ENCODE measurements at places on chromosomes 1 and 21.

DNA sequence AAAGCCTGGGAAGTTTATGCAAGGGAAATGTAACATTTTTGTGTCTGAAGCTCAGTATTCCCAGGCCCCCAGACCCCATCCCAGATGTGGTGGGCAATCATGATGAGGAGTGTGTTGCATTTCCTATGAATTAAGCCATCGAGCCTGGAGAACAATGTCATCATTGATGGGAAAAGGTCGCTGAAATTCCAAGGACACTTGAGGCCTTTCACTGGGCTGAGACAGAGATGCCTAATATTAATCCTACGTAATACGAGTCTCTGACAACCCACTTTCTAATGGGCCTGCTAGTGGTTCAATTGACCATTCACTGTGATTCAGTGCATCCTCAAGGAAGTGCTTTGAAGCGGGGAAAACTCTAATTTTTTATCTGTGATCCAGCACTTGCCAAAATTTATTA, 291.6 kb downstream of the PLPP3 start:
- DNase-seq: no peak

DNA sequence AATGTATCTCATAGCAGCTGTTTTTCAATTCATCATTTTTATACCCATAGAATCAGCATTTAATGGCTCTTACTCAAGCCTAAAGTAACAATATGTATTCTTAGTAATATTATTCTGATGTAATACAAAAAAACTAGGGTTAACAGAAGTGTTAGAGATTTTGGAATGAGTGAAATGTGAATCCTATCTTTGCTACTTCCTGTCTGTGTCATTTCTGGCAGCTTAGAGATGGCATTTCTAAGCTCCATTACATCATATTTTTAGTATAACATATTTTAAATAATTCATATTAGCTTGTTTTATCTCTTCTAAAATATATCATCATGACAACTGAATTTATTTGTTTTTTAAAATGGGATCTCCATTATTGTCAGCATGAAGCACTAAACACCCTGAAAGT, 90.2 kb downstream of the LRRC7 start:
- no peak for DNase-seq

GRCh38 chr1:43536196-43536863, 5.6 kb downstream of the PTPRF start:
- no peak for DNase-seq

DNA sequence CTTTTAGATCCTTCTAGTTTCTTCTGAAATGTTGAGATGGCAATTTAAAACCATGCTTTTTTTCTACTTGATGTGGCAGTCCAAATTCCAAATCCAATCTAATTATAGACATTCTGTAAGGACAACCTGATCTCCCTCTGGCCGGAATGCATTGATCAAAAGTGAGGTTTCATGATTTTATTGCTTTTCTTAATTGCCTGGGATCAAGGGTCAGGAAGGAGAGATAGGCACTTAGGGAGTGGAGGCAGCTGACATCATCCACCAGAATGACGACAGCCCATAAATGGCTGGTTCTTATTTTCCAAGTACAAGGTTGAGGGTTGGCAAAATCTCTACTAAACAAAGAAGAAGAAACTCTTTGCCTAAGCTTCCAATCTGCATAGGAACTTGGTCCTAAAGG, 46.4 kb upstream of the SCCPDH start:
- no peak for DNase-seq

DNA sequence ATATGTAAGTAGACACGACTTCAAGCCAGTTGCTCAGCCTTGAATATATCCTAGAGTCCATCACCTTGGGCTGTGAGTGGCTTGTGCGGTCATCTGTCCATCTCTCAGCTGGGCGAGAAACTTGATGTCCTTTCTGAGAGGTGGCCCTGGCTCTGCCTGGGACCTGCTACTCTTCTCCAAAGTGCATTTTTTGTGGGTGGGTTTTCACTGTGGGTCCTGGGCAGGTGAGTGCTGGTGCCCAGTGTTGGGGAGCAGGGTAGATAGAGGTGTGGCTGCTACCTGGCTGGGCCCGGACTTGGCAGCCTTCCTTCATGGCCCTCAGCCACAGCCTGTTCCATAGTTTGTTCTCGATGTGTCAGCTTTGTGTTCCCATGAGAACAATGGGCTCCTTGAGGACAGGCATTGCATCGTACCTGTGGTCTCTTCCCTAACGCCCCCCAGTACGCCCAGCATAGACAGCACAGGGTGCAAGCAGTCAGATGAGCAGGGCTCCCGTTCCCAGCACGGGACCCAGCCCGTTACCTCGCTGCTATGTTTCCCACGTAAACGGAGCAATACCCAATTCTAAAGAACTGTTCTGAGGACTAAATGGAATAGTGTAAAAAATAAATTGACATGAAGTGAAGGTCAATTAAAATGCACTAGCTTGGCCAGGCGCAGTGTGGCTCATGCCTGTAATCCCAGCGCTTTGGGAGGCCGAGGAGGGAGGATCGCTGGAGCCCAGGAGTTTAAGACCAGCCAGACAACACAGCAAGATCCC, 877 bp upstream of the SLX9 start:
- no peak for DNase-seq

GRCh38 chr1:162753998-162754585, 36.4 kb upstream of the HSD17B7 start:
- no peak for DNase-seq

DNA sequence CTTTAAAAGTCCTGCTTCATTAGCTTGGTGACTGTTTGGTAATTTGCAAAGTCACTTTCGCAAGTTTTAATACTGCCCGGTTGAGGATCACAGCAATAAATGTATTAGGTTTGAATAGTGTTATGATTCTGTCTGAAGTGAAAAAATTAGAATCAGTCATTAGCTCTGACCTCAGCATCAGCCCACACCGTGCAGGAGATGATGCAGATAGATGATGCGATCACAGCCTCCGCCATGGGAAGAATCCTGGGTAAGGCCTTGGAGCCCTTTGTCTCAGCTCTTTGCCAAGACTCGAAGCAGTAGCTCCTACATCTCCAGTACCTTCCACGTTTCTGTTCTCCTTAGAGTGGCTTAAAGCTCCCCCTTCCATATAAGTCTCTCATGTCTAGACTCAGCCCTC, 366.7 kb downstream of the CAMTA1 start:
- DNase-seq: no peak

DNA sequence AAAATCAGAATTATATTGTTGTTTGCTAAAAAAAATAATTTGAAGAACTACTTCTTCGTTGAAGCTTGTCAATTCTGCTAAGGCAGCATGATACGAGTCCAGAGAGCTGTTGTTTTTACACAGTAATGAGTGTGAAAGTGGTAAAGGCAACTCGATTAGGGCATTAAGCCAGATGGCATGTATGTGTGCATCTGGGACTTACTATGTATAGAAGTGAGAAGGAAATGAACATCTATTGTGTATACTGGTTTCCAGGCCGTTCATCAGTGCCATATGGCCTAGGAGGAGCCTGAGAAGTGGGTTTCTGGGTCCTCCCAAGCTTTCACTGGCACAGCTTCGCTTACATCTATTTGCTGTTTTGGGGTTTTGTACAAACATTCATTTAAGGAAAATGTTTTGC, 5.7 kb downstream of the CTPS1 start:
- DNase-seq: no peak

DNA sequence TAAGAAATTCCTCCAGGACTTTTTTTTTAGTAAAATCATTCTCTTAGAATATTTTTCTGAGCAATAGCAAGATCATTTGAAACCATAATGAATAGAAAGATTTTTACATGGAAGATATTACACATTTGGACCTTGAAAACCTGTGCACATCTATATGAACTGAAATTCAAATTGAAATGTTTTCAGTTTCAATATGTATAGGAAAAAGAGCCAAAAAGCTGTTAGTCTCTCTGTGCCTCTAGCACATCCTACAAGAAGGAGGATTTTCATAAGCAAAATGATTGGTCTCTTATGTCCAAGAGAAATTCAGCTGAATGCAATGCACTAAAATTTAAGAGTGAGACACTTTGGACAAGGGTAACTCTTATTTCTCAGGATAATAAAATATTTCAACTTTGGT, 8.2 kb downstream of the HMCN1 start:
- no peak for DNase-seq

DNA sequence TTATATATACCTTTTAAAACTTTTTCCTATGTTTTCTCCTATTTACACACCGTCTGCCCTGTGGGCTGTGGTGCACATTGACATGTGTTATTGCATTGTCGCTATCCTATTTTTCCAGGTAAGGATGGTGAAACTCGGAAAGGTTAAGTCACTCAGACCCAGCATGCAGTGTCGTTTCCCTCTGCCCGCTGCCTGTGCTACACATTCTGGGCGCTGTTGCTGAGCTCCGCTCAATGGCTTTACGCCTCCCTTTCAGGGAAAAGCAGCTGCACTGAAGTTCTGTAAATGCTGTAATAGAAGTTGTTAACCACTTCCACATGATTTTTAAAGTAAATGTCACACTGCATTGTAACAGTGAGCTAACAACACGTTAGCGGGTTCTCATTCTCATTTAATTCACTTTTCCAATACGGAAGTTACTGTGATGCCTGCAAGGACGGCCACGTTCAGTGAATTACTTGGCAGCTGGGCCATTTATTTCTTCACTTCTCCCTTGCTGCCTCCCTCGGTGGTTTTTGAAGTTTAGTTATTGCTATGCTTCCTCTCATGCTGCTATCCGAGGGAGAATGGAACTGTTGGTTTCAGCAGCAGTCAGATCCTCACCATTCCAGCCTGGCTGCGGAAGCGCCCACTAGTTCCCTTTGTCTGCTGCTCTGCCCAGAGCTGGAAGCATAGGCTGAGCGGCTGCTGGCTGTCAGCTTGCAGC, 288.7 kb downstream of the SPATA17 start:
- no peak for DNase-seq

DNA sequence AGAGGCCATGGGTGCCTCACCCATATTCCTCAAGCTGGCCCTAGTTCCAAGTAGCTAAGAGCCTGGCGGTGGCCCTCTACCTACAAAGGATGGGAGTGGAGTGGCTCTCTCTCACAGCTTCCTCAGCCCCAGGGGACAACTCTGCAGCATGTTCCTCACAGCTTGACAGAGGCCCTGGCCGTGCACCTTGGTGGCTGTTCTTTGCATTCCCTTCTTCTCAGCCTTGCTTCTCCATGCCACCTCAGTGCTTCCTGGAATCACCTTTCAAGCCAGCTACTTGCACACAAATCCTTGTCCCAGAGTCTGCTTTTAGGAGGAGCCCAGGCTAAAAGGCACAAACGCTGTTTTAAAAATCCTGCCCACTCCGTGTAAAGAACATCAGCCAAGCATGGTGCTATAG, 69.0 kb upstream of the DIRAS3 start:
- no peak for DNase-seq

- DNase-seq: no peak
Measured at GRCh38 chr1:212901290-212901689, 43.2 kb downstream of the FLVCR1 start.

GRCh38 chr21:28781602-28782276, 210.9 kb downstream of the LTN1 start:
- DNase-seq: no peak

GRCh38 chr1:179973198-179974110, 18.8 kb downstream of the CEP350 start:
- DNase-seq: no peak

DNA sequence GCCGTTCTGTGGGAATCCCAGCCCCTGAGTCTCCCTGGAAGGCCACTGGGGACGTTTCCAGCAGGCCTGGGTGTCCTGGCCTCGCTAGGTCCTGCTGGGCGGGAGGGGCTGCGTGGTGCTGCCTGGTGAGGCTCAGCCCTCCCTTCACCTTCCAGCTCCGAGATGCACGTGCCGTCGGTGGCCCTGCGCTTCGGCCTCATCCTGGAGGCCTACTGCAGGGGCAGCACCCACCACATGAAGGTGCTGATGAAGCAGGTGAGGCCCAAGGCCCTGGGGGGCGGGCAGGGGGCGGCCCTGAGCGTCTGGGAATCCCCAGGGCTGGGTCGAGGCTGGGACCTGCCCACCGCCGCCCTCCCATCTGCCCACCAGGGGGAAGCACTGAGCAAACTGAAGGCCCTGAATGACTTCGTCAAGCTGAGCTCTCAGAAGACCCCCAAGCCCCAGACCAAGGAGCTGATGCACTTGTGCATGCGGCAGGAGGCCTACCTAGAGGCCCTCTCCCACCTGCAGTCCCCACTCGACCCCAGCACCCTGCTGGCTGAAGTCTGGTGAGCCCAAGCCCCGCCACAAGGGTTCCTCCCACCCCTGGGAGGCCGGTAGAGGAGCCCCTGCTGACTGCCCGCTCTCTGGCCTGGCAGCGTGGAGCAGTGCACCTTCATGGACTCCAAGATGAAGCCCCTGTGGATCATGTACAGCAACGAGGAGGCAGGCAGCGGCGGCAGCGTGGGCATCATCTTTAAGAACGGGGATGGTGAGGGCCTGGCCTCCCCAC, 70.3 kb downstream of the PIK3CD start:
- DNase-seq: peak; percentile 67

- no peak for DNase-seq
Measured at GRCh38 chr1:215344539-215344938, 222.6 kb upstream of the KCTD3 start.

DNA sequence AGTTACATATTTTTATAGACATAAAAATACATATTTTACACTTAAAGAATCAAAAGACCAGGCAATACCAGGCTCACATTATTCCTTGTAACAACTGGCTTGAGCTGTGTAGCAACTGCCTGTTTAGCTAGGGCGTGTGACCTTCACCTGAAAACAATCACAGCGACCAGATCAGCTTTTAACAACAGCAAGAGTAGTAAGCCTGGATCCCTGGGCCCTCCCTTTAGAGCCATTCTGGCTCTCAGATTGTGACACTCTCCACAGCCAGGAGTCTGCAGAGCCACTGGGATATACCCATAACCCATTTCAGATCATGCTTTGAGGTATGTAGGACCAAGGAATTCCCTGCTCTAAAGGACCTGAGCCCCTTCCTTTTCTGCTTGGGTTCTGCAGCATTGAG, 29.4 kb upstream of the GNG4 start:
- DNase-seq: no peak

GRCh38 chr1:68049941-68050878, at the start of gene DIRAS3:
Gene DIRAS3 (minus strand): TSS chr1:68050627. CDS start chr1:68047297, 3,330 bp downstream.
- no peak for DNase-seq

GRCh38 chr1:183339556-183340167, 78.5 kb downstream of the NMNAT2 start:
- DNase-seq: no peak

GRCh38 chr1:119968068-119968492, 71.8 kb upstream of the ADAM30 start:
- peak; percentile 59 for DNase-seq

GRCh38 chr1:162878000-162878596, 17.1 kb upstream of the CCDC190 start:
- no peak for DNase-seq

DNA sequence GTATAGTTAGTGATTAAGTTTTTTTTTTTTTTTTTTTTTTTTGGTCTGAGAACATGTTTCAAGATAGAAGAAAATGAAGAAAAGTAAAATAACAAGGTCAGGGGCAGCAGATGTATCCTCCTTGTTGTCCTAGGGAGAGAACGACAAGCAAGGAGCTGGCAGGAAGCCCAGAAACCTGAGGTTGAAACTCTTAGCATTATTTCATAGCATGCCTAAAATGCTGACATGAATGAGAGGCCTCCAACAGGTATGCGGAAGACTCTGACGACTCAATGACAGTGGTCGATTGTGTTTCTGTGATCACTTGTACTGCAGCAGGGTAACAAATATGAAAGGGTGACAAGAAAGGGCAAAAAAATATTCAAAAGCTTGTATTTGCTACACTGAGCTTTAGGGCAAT, 415.9 kb downstream of the PLA2G4A start:
- no peak for DNase-seq

- no peak for DNase-seq
Measured at GRCh38 chr1:229411434-229412055, 22.3 kb downstream of the ACTA1 start.
